Osteocyte (in vitro differentiated cells): ENCODE measurements at places on chromosomes 2 and 18. TPM values are rescaled to one million over a fixed set of nuclear protein-coding genes. Genes with fewer than 3 reads are reported as not detected.
A peak's percentile ranks its signal among the peaks of the same experiment; 100 is the strongest.

The SP9 gene
- not detected in 2 replicates for total RNA-seq

The HOXD11 gene
- total RNA-seq: not detected in 2 replicates

The TMEM178A gene
- 0.71 and 1.6 TPM in 2 replicates for total RNA-seq

The MC5R gene
- not detected in 2 replicates for total RNA-seq

The OTOF gene
- not detected in 2 replicates for total RNA-seq

- H3K27ac ChIP-seq: no peak overlapping the region
- no peaks in the 10 kb centered on the region for H3K4me1 ChIP-seq
- H3K27me3 ChIP-seq: no peaks in the 10 kb centered on the region
- no peak overlapping the region for H3K4me3 ChIP-seq
Observed at GRCh38 chr2:80147690-80148089, 156.9 kb downstream of the LRRTM1 start.

- no peak overlapping the region for H3K4me3 ChIP-seq
- no peaks in the 10 kb centered on the region for H3K36me3 ChIP-seq
- H3K27me3 ChIP-seq: peaks cover 20% of the 10 kb centered on the region
- DNase-seq: peak; percentile 78
- no peaks in the 10 kb centered on the region for H3K4me1 ChIP-seq
Observed at GRCh38 chr2:98390571-98391476, 44.6 kb downstream of the CNGA3 start.

DNA sequence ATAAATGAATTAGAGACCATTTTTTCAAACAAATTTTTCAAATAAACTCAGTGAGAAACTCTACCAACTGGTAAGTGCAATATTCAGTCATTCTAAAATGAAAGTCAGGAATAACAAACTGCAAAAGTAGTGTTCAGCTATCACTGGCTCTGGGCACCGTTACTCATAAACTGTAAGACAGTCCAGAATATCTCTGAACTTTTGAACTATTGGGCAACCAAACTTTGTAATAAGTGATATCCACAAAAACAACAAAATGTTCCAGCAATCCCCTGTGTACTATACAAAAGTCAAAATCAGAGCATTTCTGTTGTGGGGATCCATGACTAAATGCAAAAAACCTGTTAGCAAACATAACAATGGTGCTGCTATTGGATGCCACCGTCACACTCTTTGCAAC is 56.3 kb downstream of the SLC25A12 start:
- peaks cover 42% of the 10 kb centered on the region for H3K36me3 ChIP-seq
- DNase-seq: no peak
- no peak overlapping the region for H3K4me3 ChIP-seq
- no peak overlapping the region for H3K27ac ChIP-seq
- H3K4me1 ChIP-seq: peaks cover 43% of the 10 kb centered on the region
- H3K27me3 ChIP-seq: no peaks in the 10 kb centered on the region

DNA sequence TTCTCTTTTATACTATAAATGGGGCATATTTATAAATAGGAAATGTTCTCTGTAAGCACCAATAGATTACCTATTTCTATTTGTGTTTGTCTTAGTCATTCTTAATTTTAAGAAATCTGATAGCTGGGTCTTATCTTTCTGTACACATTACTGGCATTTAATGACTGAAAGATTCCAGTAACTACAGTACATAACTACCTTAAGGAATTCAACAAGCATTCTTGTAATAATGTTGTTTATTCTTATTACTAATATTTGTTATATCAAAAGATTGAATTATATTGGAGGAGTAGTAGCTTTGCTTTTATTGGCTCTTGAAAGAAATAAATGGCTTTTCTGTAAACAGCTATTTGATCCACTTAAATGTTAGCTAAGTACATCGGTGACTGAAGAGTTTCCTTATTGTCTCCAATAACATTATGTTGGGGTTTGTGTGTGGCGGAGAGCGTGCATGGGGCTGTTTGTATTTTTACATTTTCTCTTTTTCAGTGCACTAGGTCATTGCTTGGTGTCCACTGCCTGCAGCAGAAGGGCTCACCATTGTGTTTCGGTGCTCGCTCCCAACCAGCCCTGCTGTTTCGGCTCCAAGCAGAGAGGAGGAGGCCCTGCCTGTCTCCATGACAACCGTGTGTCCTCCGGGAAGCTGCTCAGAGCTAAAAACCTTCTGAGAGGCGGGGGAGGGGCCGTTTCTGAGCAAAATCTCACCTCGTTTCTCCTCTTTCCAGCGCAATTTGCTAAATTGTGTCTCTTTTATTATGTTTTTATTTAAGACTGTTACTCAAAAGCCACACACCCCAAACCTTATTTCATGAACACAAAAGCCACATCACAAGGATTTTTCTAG is 112.5 kb upstream of the SLC38A11 start:
- peaks cover 8% of the 10 kb centered on the region for H3K4me1 ChIP-seq
- H3K36me3 ChIP-seq: no peaks in the 10 kb centered on the region
- H3K27me3 ChIP-seq: peaks cover 14% of the 10 kb centered on the region
- peak overlapping the region; percentile 57 for H3K4me3 ChIP-seq

DNA sequence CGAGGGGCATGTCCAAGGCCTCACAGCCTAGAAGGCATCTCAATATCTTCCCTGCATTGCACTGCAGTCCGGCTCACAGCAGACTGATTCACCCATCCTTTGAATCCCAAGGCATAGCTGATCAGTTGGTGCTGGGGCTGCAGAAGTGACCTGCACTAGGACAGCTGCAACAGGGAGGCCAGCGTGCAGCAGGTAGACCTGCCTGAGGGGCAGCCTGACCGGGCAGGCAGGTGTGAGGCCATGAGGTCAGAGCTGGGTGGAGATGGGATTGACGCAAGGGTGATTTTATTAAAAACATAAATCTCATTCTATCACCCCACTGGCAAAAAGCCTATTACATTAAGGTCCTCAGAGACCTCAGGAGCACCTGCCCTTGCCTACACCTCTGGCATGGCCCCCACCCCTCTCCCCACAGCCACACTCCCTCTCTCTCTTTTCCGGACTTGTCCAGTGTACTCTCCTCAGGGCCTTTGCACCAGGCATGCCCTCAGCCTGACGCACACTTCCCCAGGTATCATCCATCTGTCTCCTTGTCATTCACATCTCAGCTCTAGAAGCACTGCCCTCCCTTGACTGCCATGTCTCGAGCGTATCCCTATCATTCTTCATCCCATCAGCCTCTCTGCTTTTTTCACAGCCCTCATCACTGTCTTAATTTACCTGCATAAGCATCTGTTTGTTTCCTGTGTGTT is 63.5 kb upstream of the WIPF1 start:
- no peaks in the 10 kb centered on the region for H3K27me3 ChIP-seq
- H3K27ac ChIP-seq: peak overlapping the region; percentile 58
- DNase-seq: no peak
- peaks cover 33% of the 10 kb centered on the region for H3K4me1 ChIP-seq
- H3K4me3 ChIP-seq: no peak overlapping the region
- peaks cover 7% of the 10 kb centered on the region for H3K36me3 ChIP-seq

DNA sequence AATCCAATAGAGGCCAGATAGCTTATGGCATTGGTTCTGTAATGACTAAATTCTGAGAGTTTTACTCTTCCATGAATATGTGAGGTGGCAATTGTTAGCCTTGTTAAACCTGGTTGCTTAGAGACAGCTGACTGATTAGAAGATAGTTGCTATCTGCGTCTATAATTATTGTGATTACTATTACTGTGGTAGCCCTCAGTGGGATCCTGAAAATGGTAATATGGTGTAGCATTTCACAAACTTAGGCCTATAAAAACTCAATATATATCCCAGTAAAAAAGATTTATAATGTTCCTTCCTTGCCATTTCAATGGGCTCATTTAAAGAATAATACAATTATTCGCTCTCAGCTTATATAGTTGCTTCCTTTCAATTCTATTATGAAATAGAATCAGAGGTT is 405.8 kb upstream of the CDH2 start:
- no peak overlapping the region for H3K4me3 ChIP-seq
- DNase-seq: no peak
- peaks cover 16% of the 10 kb centered on the region for H3K4me1 ChIP-seq
- no peak overlapping the region for H3K27ac ChIP-seq

DNA sequence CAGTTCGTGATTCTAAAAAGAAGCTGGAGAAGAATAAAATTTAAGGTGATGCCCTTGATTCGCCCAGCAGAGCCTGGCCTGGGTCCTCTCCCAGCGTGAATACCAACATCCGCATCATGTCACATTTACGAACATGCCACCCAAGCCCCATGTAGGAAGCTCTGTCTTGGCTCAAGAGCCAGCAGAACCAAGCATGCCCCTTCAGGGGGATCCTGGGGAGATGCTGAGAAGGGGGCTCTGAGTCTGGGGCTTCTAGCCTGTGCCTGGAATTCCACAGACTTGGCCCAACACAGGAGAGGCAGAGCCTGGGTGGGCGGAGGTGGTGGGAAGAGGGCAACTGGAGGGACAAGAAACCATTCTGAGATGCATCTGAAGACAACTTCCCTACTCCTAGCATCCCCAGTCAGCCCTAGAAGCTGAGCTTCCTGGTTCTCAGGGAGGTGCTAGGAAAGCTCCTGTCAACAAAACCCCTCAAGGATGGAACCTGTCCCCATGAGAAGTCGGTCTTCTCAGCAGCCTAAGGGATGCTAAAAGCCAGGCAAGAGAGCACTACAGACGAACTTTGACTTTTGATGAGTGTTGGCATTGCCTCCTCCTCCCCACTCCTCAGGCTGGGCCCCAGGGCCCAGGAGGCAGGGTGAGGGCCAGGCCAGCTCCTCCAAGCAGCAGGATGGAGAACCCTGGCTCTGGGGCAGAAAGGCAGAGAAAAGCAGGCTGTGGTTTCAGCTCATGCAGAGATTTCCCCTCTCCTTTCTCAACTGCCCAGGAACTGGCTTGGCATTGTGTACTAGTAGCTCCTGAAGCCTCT is 57.9 kb downstream of the POLR1A start:
- peaks cover 6% of the 10 kb centered on the region for H3K4me1 ChIP-seq
- peaks cover 59% of the 10 kb centered on the region for H3K36me3 ChIP-seq
- H3K4me3 ChIP-seq: no peak overlapping the region

GRCh38 chr18:51153659-51154371 is 43.7 kb downstream of the MEX3C start:
- H3K27ac ChIP-seq: no peak overlapping the region
- no peaks in the 10 kb centered on the region for H3K36me3 ChIP-seq
- H3K27me3 ChIP-seq: no peaks in the 10 kb centered on the region

DNA sequence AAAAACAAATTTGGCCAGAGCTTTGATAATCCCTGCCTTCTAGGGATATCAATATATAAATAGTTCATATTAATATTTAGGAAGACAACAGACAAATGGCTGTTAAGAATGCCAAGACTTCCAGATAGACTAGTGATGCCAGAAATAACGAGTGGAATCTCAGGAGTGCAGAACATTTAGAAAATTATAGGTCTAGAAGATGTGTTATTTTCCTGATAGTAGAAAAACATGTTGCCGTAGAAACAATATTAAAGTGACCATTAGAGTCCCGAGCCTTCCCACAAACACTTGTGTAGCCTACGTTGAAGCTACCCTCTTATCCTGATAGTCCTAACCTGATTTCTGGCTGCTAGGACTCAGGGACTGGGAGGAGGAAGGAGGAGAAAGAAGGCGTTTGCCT is 54.3 kb upstream of the ITGA6 start:
- no peak for DNase-seq
- H3K36me3 ChIP-seq: no peaks in the 10 kb centered on the region
- peaks cover 9% of the 10 kb centered on the region for H3K27me3 ChIP-seq
- no peaks in the 10 kb centered on the region for H3K4me1 ChIP-seq
- no peak overlapping the region for H3K27ac ChIP-seq

- H3K27ac ChIP-seq: no peak overlapping the region
- no peak overlapping the region for H3K4me3 ChIP-seq
- DNase-seq: no peak
- peaks cover 8% of the 10 kb centered on the region for H3K4me1 ChIP-seq
- H3K27me3 ChIP-seq: peaks cover 4% of the 10 kb centered on the region
Observed at GRCh38 chr2:107402330-107402729, 424.4 kb upstream of the RGPD4 start.

GRCh38 chr2:190340369-190340768 is 3.0 kb upstream of the INPP1 start:
- H3K27me3 ChIP-seq: no peaks in the 10 kb centered on the region
- DNase-seq: no peak
- no peak overlapping the region for H3K4me3 ChIP-seq
- peaks cover 18% of the 10 kb centered on the region for H3K4me1 ChIP-seq
- no peaks in the 10 kb centered on the region for H3K36me3 ChIP-seq

DNA sequence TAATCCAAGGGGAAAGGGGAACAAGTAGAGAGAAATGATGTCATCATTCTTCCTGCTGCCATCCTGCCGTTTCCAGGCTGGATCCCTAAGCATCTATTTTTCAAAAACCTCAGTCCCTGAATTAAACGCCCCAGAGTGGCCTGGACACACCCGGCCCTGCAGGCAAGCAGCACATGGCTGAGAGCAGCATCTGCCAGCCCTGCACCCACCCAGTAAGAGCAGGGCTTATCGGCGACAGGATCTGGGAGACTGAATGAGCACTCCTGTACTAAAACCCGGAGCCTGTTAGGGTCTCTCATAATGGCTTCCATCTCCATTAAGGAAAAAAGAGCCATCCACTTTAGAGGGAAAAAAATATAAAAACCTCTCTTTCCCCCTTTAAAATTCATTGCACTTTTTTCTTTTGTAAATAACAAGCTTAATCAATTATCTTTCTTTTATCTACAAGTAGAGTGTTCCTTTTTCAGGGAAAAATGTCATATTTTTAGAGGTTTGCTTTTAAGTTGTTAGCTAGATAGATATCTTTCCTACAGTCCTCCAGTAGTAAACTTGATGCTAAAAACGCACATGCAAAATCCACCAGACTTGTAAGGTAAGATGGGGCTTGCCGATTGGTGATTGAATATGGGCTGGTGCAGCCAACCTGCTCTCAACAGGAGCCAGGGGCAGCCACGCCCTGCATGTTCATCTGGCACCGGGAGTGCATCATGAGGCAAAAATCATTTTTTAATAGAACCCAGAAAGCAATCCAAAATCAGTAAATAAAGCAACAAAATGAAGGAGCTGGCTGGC is 457.8 kb downstream of the EIPR1 start:
- H3K27ac ChIP-seq: no peak overlapping the region
- H3K27me3 ChIP-seq: no peaks in the 10 kb centered on the region
- H3K4me1 ChIP-seq: no peaks in the 10 kb centered on the region
- no peaks in the 10 kb centered on the region for H3K36me3 ChIP-seq
- no peak overlapping the region for H3K4me3 ChIP-seq

- no peak overlapping the region for H3K27ac ChIP-seq
- no peak for DNase-seq
- no peak overlapping the region for H3K4me3 ChIP-seq
- H3K27me3 ChIP-seq: no peaks in the 10 kb centered on the region
Observed at GRCh38 chr2:212299333-212299732, 239.3 kb downstream of the ERBB4 start.

DNA sequence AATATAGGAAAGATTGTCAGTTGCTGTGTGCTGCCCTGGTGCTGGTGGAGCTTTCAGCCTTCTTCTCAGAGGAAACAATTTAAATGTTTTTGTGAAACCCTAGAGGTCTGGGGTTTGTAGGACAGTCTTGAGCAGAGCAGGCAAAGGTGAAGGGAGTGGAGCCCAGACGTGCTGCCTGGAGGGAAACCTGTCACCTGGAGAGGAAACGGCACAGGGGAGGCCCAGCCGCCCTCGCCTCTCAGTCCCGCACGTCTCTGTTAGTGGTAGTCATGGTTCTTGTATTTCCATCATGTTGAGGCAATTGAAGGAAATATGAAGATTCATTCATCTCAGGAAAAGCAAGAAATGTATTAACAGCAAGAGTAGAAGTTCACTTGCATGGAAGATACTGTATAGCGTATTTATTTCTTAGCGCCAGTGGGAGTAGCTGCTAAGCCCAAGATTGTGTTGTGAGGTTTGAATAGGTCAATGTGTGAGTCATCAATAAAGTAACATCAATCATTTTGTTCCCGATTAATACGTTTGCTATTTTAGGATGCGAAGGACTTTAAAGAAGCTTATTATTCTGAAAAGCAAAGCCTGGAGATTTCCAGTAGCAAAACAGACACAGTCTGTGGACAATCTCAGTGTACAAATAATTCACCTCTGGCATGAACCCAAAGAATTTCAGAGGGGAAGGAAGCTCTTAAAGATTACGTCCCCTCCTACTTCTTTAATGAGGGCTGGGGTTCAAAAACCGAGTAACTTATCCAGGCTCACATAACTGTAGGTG is 70.4 kb downstream of the LRRFIP1 start:
- H3K36me3 ChIP-seq: no peaks in the 10 kb centered on the region
- H3K27ac ChIP-seq: peak overlapping the region; percentile 94
- H3K4me1 ChIP-seq: peaks cover 98% of the 10 kb centered on the region
- H3K27me3 ChIP-seq: no peaks in the 10 kb centered on the region
